ENCODE measurements at places on chromosomes 5 and 9.

GRCh38 chr9:84045481-84046097 is 65.0 kb downstream of the RMI1 start:
- no peak for DNase-seq

GRCh38 chr5:111931655-111932054 is 174.7 kb upstream of the NREP start:
- DNase-seq: peak; percentile 37

DNA sequence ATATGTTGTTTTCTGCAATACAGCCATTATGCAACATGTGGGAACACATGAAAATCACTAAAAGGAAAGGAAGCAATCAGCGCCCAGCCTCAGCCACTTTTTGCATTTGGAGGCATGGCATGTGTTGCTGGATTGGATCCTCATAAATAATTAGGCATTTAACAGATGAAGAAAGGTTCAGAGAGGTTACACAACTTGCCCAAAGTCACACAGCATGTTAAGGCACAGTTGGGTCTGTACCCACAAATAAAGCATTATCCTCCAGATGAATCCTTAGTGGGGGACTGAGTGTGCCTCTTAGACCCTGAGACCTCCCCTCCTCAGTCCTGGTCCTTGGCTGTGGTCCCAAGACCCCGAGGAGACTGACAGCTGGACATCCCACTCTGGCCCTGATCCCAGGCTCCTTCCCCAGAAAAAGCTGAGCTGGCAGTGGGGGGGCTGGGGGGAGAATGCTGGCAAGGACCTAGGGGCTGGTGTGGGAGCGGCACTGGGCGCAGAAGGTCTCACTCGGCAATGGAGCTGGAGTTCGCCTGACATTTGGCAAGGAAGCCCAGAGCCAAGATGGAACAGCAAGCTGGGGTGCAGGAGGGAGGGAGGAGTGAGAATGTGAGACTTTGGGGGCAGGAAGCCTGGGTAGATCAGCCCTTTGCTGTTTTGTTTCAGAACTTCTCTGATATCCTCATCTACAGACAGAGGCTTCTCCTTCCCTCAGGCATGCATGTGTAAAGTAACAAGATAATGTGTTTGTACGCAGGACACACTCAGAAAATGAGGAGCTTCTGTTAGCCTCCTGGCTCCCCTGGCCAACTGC is 6.9 kb upstream of the AKNA start:
- peak; percentile 36 for DNase-seq

- DNase-seq: no peak
These were observed 32.1 kb upstream of the ALDH1A1 start for GRCh38 chr9:72984991-72985390.

- DNase-seq: peak; percentile 62
These were observed 177.6 kb upstream of the SMARCA2 start for GRCh38 chr9:1837453-1838084.

GRCh38 chr9:115209601-115210306 is 91.8 kb upstream of the TNC start:
- DNase-seq: no peak

DNA sequence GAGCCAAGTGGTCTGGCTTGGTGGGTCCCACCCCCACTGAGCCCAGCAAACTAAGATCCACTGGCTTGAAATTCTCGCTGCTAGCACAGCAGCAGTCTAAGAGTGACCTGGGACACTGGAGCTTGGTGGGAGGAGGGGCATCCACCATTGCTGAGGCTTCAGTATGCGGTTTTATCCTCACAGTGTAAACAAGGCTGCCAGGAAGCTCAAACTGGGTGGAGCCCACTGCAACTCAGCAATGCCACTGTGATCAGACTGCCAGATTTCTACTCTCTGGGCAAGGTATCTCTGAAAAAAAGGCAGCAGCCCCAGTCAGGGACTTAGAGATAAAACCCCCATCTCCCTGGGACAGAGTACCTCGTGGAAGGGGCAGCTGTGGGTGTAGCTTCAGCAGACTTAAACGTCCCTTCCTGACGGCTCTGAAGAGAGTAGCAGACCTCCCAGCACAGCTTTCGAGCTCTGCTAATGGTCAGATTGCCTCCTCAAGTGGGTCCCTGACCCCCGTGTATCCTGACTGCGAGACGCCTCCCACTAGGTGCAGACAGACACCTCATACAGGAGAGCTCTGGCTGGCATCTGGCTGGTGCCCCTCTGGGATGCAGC is 18.2 kb upstream of the STK32A start:
- DNase-seq: peak; percentile 89

GRCh38 chr5:173670791-173671120 is 54.3 kb upstream of the BOD1 start:
- no peak for DNase-seq

DNA sequence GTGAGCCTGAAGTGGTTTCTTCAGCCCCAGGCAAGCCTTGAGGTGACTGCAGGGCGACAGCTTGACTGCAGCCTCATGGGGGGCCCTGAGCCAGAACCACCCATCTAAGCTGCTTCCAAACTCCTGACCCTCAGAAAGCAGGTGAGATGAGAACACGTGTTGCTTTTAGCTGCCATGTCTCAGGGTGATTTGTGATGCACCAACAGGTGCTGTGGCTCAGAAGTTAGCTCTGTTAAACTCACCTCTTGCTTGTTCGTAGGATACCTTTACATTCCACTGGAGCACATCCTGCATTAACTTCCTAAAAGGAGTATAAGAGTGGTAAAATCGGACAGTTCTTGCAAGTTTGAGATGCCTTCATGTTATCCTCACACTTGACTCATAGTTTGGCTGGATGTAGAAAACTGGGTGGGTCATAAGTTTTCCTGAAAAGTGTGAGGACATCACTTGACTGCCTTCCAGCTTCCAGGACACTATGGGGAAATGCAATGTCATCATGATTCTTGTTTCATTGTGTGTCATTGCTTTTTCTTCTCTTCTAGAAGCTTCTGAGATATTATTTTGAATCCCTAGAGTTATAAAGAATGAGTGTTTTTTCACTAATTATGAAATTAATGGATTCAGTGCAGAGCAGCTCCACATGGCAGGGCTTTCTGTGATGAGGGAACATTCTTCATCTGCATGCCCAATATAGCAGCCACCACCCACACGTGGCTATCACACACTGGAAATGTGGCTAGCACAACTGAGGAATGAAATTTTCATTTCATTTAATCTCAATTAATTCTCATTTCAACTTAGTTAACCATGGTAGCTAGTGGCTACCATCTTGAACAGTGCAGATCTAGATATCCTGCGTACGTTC is 92.3 kb downstream of the HSD17B3 start:
- no peak for DNase-seq

- DNase-seq: no peak
These were observed 55.3 kb upstream of the SPATA31E1 start for GRCh38 chr9:87827341-87827740.

- no peak for DNase-seq
These were observed 149.4 kb downstream of the C5orf15 start for GRCh38 chr5:133818869-133819600.

DNA sequence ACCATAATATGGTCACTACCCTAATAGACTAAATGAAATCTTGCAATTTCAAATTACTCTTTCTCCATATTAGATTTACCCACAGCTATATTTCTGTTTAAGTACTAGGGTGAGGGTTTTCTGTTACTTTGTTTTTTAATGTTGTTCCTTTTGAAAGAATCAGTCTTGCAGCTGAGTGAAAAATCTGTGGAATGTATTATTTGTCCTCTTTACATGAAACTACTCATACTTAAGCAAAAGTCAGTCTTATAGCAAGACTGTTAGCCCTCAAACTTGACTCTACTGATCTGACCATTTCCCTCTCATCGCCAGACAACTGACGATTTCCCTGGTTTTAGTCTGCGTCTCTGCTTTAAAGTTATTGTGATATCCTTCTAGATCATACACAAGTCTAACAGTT is 84.0 kb downstream of the PIK3R1 start:
- DNase-seq: no peak

DNA sequence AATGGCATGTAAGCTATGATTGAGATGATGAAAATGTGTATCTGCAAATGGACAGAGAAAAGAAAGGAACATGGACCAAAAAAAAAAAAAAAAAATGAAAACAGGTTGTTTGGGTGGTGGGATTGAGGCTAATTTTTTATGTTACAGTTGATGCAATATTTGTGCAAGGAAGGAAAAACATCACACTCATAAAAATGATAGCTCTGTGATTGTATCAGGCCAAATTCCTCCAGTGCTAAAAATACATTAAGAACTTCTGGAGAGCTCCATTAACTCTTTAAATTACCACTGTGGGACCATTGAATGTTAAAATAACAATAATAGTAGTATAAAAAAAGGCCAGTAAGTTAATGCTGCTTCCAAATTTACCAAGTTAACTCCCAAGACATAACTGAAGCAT is 79.5 kb upstream of the MSX2 start:
- DNase-seq: no peak

DNA sequence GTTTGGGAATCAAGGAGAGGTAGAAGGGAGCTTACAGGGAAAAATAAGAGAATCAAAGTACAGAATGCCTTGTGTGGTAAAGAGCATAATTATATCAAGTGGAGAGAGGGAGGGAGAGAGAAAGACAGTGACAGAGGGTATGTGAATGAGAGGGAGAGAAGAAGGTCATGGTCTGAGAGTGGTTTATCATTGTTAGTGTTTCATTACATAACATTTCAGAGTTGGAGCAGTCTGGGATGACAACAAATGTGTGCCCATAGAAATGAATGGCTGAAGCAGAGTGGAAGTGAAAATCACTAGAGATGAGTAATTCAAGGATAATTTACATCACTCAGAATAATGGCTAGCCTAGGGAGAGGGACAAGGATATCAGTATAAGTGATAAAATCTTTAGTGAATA is 799.2 kb downstream of the TLE1 start:
- DNase-seq: no peak

DNA sequence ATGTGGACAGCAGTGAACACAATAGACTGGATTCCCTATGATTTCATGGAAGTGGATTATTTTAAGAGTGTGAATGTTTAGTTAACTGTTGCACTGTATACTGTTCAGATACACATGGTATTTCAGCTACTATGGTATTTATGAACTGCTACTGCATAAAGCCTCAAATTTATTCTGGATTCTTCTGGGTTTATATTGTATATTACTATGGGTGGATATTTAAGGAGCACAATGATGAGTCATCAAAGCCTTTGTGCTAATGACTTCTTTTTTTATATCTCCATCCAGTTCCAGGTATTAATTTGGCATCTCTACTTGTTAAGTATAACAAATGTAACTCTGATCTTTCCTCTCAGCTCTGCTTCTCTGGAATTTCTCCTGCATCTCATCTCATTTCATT is 6.8 kb downstream of the KDM4C start:
- DNase-seq: no peak

DNA sequence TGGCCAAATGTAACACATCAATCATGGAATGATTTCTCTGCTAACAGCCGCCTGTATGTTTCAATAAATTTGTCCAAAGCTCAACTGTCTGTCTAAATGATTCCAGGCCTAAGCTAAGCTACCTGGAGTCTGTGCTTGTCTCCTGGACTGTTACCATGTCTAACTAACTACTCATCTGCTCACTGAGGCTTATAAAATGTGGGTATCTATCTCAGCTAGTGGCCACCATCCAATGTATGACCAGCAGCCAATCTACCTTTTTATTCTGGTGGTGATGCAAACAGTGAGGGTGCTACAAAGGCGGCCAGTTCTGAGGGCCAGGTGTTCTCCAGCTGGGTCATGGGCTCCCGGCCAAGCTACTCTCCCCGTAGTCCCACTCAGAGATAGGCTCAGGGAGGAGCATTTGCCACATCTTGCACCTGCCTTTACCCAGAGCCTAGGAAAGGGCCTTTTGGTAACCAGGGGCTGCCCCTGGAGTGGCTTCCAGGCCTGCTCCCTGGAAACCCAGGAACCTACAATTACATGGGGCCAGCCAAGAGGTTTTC is 59.1 kb downstream of the PFDN1 start:
- no peak for DNase-seq

DNA sequence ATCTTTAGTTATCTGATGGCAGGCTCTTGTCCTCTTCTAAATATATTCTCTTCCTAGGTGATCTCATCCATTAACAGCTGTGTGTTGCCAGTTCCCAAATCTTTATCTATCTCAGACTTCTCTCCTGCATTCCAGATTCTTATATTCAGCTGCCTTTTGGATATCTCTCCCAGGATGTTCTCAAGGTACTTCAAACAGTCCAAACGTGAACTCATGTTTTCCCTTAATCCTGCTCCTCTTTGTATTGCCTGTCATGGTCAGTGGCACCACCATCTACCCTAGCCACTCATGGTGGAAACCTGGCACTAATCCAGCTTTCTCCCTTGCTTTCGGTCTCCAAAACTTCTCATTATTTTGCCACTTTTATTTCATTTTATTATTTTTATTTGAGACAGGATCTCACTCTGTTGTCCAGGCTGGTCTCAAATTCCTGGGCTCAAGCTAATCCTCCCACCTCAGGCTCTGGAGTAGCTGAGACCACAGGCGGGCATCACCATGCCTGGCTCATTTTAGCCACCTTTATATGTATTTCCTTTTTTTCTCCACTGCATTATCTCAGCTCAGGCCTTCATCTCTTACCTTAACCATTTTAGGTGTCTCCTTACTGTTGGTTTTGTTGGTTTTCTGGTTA is 3.8 kb downstream of the ZFYVE16 start:
- no peak for DNase-seq

- DNase-seq: no peak
These were observed 41.3 kb downstream of the LRSAM1 start for GRCh38 chr9:127492616-127493015.

- DNase-seq: peak; percentile 67
These were observed 427 bp downstream of the PCYOX1L start for GRCh38 chr5:149358294-149358651.

DNA sequence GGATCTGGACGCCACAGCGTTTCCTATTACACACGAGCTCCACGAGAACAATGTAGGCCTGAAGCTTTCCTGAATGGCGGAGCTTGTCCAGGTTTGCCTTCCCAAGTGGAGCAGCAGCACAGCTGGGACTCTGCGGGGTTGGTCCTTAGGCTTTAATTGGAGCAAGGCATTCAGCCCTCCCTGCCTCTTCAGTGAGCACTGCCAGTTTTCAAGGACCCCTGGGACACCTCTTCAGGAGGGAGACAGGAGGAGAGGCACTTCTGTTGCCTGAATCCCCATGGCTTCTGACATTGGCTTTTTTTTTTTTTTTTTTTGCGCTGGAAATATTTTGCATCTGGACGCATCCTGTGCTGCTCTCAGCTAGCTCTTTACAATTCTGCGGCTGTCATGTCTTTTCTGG is 179.4 kb downstream of the SEMA6A start:
- no peak for DNase-seq

DNA sequence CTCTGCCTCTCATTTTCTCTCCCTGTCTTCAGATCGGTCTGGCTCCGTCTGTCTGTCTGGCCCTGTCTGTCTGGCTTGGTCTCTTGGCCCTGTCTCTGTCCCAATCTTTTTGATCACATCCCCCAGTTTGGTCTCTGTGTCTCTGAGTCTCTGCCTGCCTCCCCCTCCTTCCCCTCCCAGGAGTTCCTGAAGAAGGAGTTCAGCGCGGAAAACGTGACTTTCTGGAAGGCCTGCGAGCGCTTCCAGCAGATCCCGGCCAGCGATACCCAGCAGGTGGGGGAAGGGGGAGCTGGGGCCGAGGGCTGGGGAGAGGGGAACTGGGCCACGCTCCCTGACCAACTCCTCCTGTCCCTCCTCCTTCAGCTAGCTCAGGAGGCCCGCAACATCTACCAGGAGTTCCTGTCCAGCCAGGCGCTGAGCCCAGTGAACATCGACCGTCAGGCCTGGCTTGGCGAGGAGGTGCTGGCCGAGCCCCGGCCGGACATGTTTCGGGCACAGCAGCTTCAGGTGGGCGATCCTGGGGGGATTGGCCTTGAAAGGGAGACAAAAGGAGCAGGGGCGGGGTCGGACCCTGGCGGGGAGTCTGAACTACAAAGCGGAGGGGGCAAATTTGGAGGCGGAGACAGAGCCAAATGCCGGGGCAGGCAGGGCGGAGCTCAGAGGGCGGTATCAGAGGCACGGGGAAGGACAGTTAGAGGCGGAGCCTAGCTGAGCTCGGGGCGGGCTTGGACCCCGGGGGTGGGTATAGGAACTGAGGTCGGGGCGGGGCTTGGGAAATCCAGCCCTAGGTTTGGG is 9.0 kb downstream of the RGS14 start:
- peak; percentile 81 for DNase-seq

All from hematopoietic multipotent progenitor cell treated with erythropoietin and hydrocortisone succinate and interleukin-3 and kit ligand, for 6 days (in vitro differentiated cells).